ENCODE measurements at places on chromosomes 6 and 20.

- DNase-seq: no peak
Measured at GRCh38 chr20:43124241-43124640, 65.5 kb downstream of the PTPRT start.

DNA sequence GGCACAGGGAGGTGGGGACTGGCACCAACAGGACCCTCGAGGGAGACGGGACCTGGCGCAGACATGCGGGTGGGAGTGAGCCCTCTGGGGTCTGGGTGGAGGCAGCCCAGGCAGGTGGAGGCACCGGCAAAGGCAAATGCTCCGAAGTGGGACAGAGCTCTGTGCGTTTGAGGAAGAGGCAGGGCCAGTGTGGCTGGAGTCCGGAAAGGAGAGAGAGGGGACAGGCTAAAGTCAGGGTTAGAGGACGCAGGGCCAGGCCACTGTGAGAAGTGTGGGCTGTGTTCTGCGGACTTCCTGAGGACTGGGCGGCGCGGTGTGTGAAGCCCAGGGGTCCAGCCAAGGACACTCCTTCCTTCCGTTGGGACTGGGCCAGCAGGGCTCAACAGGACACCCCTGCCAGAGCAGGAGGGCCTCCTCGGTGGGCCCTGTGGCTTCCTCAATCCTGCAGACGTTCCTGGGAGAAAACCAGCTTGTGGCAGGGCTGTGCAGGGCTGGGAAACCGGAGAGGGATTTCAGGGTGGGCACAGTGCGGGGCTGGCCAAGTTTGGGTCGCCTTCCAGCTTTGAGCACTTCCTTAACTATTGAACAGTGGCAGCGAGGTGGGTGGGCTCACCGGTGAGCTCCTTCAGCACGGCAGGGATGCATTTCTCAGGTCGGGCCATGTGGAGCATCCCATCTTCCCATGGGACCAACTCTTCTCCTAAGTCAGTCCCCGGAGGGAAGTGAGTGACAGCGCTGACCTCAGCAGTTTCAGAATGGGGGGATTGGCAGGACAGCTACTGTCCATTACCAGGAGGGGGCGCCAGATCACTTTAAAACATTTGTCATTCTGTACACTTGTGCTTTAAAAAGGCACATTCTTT is 22.5 kb downstream of the MOCS3 start:
- peak; percentile 64 for DNase-seq

GRCh38 chr6:11219400-11219834 is 13.1 kb downstream of the NEDD9 start:
- no peak for DNase-seq

- no peak for DNase-seq
Measured at GRCh38 chr20:15857173-15857784, 716.0 kb downstream of the KIF16B start.

GRCh38 chr20:38117205-38117604 is 47.9 kb downstream of the TGM2 start:
- no peak for DNase-seq

DNA sequence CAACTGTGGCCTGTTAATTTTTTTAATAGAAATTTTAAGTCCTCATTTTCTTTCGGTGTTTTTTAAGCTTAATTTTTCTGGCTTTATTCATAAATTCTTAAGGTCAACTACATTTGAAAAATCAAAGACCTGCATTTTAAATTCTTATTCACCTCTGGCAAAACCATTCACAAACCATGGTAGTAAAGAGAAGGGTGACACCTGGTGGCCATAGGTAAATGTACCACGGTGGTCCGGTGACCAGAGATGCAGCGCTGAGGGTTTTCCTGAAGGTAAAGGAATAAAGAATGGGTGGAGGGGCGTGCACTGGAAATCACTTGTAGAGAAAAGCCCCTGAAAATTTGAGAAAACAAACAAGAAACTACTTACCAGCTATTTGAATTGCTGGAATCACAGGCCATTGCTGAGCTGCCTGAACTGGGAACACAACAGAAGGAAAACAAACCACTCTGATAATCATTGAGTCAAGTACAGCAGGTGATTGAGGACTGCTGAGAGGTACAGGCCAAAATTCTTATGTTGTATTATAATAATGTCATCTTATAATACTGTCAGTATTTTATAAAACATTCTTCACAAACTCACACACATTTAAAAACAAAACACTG is 10.1 kb downstream of the HFE start:
- DNase-seq: no peak

DNA sequence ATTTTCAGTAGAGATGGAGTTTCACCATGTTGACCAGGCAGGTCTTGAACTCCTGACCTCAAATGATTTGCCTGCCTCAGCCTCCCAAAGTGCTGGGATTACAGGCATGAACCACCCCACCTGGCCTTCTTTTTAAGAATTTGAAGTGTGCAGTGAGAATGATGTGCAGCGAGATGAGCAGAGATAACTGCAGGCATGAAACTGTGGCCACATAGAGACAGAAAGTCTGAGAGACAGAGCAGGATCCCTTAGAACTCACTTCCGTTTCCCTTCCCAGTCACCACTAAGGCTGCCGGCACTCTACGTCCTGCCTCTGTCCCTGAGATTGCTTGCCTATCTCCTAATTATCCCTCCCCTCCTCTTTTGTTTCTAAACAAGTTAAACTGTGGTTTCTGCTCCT is 27.2 kb downstream of the IL22RA2 start:
- DNase-seq: no peak

DNA sequence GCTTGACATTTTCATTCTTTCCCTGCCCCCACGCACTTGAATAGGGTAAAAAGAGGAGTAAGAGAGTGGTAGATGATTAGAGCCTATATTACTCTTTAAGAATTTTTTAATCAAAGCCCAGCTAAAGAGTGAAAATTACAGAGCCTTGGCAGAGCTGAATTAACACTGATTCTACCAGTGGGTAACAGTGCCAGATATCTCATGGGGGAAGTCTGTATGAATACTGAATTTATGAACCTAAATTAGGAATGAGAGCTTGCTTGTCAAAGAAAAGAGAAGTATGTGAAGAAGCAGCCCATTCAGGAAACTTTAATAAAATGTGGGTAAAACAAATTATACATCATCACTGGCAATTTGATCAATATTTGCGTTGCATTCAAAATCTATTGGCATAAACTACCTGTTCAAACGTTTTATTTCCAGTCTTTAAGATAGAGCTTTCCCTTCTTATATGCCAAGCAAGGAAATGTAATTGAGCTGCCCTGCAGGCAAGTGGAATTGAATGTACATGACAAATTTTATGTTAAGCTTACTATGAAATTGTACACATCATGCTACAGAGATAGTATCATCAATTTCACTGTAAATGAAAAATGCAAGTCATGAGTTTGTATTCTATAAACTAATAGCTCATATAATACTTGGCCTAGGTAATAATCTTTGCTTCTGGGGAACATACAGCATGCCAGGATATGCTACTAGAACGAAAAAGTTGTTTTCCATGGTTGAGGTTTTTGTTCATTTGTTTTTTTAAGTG is 14.5 kb downstream of the SOBP start:
- no peak for DNase-seq

- DNase-seq: no peak
Measured at GRCh38 chr20:13149371-13150105, 71.5 kb upstream of the ISM1 start.

DNA sequence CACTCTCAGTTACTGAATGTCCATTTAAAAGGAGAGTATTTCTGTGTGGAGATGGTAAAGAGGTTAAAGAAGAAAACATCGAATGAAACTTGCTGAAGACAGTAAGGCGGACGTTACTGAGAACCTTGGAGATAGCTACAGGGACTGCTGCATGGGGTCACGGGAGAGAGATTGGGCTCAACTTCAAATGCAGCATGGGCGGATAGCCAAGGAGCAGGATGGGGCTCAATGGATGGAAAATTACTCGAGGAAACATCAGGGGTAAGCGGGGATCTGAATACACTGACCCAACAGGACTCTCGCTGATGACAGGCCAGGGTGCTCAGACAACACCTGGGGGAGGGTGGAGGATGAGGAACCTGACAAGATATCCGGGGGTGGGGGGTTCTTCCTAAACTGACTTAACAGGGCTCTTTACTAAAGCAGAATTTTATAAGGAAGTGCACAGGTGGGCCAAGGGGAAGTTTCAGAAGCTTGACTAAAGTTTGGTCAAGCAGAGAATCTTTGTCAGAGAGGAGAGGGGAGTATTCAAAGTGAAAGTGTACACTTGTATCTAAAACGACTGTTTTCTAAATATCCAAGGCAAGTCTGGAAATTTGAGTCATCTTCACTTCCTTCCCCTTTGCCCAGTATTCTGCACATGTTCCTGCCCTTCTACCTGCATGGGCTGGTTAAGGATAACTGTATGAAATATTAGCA is 22.8 kb downstream of the ECT2L start:
- DNase-seq: peak; percentile 25

DNA sequence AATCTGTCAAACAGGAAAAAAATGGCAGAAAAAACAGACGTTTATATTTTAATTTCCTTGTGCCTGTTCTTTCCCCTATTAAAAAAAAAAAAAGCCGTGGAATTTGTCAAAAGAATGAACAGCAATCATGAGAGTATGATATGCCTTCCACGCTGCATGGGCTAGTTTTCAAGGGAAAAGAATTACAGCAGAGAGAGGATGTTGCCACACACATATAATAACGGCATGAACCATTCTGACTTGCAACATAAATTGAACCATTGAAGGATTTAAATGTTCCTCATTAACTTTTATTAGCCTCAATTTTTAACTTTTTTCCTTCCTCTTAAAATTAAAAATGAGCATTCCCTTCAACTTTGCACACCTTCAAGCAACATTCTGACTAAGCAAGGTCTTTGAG is 301.8 kb downstream of the FOXC1 start:
- DNase-seq: no peak

GRCh38 chr6:100268326-100268725 is 196.4 kb downstream of the SIM1 start:
- DNase-seq: no peak

GRCh38 chr6:161922631-161923119 is 648.8 kb upstream of the AGPAT4 start:
- no peak for DNase-seq

DNA sequence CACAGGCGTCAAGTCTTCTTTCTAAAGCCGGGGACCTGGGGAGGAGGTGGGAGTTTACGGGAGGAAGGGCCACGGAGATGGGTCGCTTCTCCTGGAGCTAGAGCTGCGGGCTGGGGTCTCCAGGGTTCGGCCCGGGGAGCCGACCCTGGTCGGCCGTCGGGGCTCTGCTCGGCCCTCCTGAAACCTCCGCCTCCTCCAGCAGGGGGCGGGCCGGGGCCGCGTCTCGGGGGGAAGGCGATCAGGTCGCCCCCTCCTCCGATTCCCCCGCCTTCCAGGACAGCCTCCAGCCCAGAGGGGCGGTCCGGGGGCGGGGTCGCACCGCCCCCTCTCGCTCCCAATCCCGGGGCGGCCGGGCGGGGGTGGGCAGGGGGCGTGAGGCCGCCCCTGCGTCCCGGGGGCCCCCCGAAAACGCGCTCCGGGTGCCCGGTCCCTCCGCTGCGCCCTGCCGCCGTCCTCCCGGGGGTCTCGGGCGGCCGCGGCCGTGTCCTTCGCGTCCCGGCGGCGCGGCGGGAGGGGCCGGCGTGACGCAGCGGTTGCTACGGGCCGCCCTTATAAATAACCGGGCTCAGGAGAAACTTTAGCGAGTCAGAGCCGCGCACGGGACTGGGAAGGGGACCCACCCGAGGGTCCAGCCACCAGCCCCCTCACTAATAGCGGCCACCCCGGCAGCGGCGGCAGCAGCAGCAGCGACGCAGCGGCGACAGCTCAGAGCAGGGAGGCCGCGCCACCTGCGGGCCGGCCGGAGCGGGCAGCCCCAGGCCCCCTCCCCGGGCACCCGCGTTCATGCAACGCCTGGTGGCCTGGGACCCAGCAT is at the start of gene CEBPB:
TSS of gene CEBPB (plus strand) at position 580 of the 814 bp plus-strand sequence. CDS start at position 784, 204 bp downstream.
- DNase-seq: peak; percentile 91

GRCh38 chr20:58511364-58511763 is 3.8 kb downstream of the APCDD1L start:
- DNase-seq: no peak

GRCh38 chr20:8489094-8489883 is 357.2 kb downstream of the PLCB1 start:
- no peak for DNase-seq

- DNase-seq: no peak
Measured at GRCh38 chr6:56958481-56958880, 3.6 kb downstream of the BEND6 start.

DNA sequence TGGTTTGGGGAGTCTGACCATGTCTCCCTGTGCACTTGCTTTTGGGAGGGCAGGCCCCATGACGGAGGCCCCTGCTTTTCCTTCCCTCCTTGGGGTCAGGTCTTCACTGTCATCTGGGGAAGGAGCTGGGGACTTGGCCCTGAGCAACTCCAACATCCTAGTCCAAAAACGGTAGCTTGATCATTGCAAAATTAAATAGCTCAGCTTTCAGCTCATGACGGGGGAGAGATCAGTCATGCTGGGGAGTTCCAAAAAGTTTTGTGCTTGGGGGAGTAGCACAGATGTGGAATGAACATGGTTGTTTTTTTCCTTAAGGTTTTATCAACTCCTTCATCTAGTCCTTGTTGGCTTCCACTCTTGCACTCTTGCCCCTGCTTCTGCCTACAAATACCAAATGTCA is 60.8 kb downstream of the MOCS1 start:
- DNase-seq: no peak
